ENCODE measurements at places on chromosomes 6 and 20.

DNA sequence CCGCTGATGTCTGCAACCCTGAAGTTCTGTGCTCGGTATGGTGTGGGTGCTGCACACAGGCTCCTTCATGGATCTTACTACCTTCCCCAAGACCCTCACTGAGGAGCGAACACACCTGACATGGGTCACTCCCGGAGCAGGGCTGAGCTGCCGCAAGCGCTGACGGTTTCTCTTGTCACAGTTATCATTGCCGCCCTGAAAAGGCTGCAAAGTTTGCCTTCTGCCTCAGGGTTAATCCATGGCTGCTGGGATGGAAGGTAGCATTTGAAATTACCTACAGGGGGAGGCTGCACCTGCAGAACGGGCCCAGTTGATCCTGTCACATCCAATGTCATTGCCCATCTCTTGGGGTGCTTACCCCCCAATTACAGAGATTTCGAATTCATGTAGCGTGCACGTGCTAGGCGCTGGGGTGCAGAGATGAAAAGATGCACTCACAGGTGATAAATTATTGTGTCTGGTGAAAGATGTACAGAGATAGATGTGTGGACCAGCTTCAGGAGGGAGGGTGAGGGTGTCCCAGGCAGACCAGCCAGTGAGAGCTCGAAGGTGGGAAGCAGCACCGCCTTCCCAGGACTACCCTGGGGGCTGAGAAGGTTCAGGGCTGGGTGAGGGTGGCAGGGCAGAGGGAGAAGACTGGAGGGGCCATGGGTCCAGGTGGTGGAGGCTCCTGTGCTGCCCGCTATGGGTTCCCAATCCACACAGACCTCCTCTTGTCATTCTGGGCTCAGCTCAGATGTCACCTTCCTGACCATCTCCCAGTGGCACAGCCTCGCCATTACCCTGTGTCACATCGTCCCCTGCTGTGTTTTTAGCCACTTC, 120.1 kb downstream of the SYCP2 start:
- DNase-seq, result no peak

DNA sequence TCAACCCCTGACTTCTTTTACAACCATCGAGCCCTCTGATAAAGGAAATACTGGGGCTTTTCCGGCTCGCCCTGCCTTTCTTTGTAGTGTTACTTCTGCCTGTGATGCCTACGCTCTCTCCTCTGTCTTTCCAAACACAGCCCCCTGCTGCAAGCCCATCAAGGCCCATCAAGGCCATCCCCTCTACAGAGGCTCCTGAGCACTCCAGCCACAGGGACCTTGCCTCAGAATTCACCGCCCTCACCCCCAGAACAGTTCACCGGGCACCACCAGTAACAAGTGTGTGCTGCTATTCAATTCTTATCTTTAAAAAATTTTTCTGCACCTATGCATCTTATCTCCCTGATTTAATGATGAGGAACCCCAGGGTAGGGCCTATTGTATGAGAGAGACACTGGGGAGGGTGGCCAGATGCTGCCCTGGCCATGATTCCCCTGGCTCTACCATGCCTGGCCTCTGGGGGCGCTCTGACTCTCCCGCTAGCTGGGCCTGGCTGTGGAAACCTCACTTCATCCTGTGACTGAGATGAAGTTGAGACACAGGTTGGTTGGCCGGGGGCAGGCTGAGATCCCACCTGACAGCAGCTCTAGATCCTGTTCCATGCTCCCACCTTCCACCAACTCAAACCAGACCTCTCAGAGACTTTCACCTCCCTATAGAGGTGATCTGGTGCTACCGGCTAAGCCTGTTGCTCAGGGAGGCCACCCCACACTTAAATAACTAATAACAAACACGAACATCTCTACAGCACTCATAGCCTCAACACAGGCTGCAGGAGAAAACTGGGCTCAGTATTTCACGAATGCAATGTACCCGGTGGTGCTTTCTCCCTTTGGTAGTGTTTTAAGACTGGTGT, 19.2 kb upstream of the GLP1R start:
- DNase-seq, result no peak

DNA sequence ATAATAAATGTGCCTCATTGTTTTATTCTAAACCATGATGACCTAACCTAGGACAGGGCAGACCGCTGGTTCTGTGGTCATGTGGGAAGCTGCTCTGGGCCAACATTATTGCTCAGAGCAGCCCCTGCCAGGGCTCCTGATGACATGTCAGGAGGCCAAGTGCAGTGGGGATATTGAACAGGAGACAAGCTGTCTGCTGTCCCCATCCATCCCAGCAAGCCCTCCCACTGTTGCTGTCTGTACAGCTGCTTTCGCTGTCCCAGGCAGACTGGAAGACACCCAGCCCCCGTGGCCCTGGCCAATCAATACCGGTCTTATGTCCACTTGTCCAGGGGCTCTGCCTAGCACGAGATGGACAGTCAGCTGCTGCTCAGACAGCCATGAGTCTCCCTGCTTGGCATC, 43.2 kb upstream of the FNDC1 start:
- DNase-seq, result no peak

- no peak for DNase-seq
Measured at GRCh38 chr20:10167040-10167439, 51.6 kb upstream of the SNAP25 start.

- no peak for DNase-seq
Measured at GRCh38 chr6:142507065-142507464, 205.3 kb downstream of the ADGRG6 start.

DNA sequence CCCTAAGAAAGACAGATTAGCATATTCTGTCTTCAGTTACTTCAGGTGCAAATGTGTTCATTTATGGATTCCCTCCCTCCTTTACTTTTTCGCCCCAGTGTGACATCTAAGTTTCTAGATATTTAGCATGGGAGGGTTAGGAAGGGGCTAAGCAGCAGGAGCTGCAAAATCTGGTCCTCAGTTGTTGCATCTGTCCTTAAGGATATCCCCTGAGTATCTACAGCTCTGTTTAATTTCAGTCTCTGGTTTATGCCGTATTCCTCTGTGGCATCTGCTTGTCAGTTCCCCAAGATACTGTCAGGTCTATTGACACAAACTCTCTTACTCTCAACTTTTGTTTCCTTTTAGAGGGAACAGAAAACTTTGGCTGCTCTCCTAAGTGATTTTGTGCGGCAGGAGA, 754.6 kb upstream of the MAP3K7 start:
- DNase-seq, result no peak

GRCh38 chr20:37627060-37627766, 66.6 kb upstream of the CTNNBL1 start:
- DNase-seq, result no peak

DNA sequence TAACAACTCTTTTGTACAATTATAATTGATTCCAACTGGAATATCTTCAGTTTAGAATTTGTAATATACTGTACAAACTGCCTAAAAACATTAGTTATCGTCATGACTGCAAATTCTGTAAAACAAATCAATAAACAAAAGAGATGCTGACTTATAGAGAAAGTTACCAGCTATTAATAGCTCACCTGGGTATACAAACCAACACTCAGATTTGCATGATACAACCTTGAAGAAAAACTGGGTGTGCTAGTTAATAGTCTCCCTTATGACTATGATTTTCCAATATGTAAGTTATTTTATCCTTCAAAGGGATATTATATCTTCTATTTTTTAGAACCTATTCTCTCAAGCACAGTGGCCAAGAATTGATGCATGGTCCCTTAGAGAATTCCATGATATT, 698.5 kb downstream of the FRK start:
- DNase-seq, result no peak

GRCh38 chr20:42747765-42748411, 441.8 kb downstream of the PTPRT start:
- DNase-seq, result no peak
